ENCODE measurements at places on chromosomes 5 and 9. TPM values are rescaled to one million over a fixed set of nuclear protein-coding genes. Genes with fewer than 3 reads are reported as not detected.

- no peak for DNase-seq
Observed at GRCh38 chr5:14851999-14852526, 19.5 kb downstream of the ANKH start.

GRCh38 chr5:112548246-112548881 is 129.3 kb upstream of the EPB41L4A start:
- no peak for DNase-seq

- DNase-seq: no peak
Observed at GRCh38 chr5:161544350-161544765, 2.2 kb downstream of the GABRB2 start.

GRCh38 chr9:131402073-131402472 is 8.2 kb downstream of the PRRC2B start:
- no peak for DNase-seq

DNA sequence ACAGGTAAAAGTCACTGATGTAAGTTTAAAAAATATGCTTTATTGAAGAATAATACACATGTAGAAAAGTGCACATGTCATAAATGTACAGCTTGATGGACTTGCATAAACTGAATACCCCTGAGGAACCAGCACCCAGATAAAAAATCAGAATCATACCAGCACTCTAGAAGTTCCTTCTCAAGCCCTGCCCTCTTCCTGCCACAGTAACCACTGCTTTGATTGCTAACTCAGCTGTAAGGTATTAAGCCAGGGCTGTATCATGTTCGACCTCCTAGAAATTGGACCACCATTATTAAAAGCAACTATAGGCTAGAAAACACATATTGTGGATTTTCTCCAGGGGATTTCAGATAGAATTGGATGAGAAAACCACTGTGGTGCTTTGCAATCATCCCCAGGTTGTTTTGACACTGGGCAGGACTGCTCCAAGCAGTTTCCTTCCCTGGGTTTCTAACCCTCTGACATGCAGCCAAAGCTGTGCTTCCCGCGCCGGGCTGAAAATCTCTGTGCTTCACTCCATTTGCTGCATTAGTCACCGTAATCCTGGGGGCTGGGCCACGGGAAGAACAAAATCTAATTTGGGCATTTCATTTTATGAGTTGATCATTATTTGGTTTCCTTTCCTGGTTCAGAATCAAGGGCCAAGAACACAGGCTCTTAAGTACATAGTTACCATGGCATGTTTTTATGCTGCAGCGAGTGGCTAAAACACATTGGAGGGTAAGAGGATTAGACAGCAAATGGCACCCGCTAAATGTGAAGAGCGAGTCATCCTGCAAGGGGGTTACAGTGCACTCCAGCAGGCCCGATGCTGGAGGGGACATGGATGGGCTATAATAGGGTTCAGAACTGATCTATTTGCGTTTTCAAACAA is 139.4 kb upstream of the IL12B start:
- no peak for DNase-seq

DNA sequence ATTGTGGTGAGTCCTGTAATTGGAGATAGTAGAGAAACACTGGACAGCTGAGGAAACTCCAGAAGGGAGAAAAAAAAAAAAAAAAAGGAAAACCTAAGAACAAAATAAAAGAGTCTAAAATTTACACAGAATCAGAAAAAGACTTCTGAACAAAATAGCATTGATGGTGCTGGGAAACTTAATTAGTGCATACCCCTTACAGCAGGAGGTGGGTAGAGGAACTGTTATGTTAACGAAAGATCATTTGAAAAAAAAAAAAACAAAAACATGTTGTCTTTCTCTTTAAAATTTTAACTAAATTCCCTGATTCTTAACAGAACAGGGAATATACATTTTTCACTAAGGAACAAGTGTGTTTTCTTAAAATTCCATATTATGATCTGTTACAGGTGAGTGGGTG is 11.6 kb upstream of the MTX3 start:
- no peak for DNase-seq

DNA sequence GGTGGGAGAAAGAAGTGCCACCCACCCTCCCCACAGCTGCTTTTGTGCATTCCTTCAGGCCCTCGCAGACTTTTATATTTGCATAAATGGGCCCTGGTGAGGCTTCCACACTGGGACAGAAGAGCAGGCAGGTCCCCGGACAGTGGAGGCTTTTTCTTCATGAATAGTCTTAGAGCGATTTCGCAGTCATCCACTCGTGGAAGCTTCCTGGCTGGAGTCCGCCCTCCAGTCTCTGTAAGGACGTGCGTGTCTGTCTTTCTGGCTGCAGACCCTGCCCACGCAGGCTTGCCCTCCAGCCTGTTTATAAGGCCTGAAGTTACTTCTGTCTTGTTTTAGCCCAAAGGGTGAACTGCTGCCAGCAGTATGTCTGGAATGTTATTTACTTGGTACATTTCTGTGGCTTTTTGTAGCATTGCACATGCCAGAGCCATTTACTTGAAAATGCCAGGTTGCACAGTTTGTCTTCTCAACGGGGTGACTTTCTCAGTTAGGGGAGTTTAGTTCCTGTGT is 195.7 kb downstream of the AOPEP start:
- DNase-seq: no peak

DNA sequence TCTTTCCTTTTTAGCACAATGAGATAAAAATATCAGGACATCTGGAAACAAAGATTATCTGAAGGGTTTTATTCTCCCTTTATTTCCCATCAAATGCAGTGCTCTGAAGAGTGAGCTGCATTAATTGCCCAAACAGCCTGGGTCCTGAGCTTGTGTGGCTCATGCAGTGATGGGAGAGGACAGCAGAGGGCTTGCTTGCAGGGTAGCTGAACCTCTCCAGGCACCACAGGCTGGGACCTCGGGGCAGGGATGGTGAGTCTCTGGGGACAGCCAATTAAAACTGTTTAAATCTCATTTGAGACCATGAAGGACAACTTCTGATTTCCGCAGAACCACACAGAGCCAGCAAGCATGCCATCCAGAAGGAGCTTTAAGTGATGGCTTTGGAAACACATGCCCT is 71.2 kb downstream of the PLAC8L1 start:
- DNase-seq: no peak

Gene ADAMTS19
- 15.1 TPM for polyA plus RNA-seq

Measured in hindlimb muscle (tissue), 1 donor.